A549 (cell line): ENCODE measurements at places on chromosomes 7 and 10. TPM values are rescaled to one million over a fixed set of nuclear protein-coding genes. Genes with fewer than 3 reads are reported as not detected.
A peak's percentile ranks its signal among the peaks of the same experiment; 100 is the strongest.

DNA sequence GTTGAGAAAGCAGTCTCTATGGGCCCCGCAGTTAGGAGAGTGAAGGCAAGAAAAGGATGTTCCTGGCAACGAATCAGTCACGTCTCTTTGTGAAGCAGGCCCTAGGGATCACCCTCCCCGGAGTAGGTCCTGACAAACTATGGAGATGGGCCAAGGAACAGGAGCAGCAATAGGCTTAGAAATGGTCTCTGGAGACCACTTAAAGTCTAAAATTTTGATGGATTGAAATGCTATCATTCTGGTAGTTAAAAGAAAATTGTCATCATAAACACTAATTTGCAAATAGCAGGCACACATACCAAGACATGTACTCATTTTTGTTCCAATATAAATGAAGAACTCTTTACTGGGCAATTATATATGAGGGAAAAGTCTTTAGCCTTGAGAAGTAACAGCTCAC is 123.5 kb downstream of the ITGB8 start:
- no peak for DNase-seq

- DNase-seq, result no peak
These were observed 103.4 kb downstream of the GRID1 start for GRCh38 chr10:86263209-86263608.

- no peak for DNase-seq
These were observed 62.9 kb upstream of the DOCK1 start for GRCh38 chr10:126842356-126842755.

DNA sequence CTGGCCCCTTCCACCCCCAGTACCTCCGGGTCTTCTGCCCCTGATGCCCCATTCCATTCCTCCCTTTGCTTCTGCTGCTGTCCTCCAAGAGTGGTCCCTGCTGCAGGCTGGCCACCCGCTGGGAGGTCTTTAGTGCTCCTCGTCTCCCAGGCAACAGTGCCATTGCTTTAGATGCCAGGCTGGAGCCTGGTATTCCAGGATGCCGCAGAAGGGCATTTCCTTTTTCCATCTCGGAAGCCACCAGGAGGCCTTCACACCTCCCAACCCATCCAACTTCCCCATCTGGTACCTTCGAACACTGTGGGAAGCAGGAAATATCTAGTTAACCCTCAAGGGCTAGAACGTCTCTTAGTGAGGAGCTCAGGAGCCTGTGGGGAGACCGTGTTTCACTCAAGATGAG is 92.9 kb upstream of the DUSP5 start:
- no peak for DNase-seq

GRCh38 chr10:100895346-100895745 is 17.4 kb upstream of the SLF2 start:
- peak; percentile 17 for DNase-seq

Gene RBM48
- polyA plus RNA-seq, result 7.1 to 8.1 TPM (median 7.9 TPM) in 3 replicates
